ENCODE measurements at places on chromosomes 2 and 18.

DNA sequence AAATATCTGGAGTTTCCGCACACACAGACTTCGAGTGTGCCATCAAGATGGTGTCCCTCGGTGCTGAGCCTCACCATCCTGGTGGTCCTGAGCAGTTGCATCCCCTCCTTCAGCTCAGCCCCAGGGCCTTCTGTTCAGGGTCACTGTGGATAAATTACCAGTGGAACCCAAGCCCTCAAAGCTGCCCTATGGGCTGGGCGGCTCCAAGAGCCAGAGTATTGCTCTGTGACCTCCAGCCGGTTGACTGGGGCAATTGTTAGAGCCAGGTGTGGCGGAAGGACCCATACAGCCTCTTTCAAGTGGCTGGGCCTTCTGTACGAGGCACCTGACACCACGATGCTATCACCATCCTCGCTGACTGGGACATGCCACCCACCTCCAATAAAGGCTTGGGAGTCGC is 215.5 kb downstream of the GBX2 start:
- no peak for DNase-seq

GRCh38 chr2:71428472-71429383 is 24.6 kb upstream of the DYSF start:
- no peak for DNase-seq

DNA sequence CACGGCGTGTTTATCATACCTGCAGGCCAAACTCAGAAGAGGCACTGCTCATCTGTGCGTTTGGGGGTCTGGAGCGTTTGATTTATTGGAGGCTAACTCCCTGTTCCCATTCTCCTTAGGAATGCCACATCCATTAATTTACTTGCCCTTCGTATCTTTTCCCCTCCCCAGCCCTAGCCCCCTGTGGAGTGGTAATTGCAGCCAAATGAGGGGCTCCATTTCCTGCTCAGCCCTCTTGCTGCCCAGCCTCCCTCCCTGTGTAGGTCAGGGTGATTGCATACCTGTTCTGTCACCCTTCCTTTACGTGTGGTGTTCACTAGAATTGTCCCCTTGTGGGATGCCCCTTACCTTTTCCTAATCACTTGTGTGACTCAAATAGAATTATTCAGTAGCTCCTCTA is 120.4 kb downstream of the MAP3K20 start:
- peak; percentile 45 for DNase-seq

DNA sequence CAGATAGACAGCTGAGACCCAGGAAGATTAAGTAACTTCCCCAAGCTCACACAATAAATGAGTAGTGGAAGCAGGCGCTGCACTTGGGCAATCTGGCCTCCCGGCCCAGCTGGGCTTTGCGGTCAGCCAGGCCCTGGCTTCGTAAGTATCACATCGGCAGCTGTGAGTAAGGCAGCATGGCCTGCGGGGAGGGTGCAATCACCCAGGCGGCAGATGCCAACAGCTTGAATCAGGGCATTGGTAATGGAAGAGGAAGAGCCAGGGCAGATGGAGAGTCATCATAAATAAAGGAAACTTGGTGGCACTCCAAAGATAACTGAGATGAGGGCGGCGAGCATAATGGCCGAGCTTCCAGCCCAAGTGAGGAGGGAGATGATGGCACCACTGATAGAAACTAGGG is 217.9 kb upstream of the PID1 start:
- no peak for DNase-seq

- no peak for DNase-seq
These were observed 15.1 kb downstream of the SPTBN1 start for GRCh38 chr2:54471221-54471711.

DNA sequence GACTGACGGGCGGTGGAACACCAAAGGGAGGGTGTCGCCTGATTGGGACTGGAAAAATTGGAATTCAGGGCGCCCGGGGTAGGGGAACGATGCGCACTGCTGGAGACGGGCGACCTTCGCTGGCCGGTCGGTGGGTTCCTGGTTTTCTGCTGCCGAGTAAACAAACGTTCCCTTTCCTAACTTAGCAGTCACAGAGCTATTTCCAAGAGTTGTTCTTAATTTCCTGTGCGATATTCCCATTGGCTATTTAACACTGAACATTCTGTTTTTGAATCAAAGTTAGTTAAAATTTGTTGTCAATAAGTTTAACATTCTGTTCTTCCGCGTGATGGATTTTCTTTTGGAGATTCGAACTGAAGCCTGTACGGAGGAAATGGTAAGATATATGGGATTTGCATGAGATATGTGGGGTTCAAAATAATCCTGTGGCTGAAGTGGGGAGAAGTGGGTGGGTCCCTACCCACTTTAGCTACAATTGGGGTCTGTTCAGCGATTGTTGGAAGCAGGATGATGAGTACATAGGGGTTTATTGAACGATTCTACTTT is 862 bp downstream of the C18orf54 start:
- no peak for DNase-seq

DNA sequence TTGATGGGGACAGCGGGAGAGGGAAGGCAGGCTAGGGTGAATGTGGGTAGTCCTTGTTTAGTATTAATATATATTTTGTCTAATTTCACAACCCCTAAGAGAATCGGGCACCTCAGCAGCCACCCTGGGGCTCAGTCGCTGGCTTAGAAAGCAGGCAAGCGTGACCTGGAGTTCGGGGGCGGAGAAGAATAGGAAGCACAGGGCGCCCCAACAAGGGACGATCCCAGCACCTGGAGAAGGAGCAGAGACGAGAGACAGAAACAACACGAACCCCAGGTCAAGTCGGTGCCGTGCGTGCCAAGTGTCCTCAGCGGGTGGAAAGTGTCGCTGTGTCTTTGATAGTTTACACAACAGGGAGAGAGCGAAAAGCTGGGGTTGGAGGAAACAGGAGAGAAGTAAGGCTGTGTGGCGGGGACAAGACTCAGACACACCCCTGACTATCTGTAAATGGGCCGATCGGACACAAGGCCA is 95.4 kb downstream of the NFATC1 start:
- no peak for DNase-seq

GRCh38 chr18:56238576-56238975 is 399.8 kb downstream of the TXNL1 start:
- DNase-seq: no peak

DNA sequence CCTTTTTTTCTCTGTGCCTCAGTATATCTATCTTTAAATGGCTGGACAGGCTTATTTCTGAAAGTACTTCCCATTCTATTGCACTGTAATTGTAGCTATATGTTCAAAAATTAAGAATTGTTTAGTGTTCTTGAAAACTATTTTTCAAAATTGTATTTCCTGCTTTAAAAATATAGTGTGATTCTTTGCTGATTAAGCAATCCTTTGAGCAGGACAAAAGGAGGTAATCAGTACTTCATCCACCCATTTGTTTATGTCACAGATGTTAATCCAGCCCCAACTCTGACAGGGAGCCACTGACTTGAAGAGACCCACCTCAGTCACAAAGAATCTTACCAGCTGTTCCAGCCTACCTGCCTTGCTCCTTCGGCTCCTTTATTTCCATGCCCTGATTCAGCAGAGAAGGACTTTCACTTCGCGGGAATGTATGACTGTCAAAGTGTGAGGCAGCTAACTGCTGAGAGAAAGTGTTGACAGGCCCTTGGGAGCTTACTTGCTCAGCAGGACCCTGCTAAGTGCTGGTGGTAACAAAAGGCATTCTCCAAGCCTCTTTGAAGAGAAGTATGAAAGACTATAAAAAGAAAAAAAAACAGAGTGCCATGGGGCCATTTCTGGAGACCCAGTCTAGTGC is 393.3 kb upstream of the CYRIA start:
- peak; percentile 28 for DNase-seq

- DNase-seq: no peak
These were observed 692.1 kb upstream of the CELF4 start for GRCh38 chr18:38257661-38258060.

DNA sequence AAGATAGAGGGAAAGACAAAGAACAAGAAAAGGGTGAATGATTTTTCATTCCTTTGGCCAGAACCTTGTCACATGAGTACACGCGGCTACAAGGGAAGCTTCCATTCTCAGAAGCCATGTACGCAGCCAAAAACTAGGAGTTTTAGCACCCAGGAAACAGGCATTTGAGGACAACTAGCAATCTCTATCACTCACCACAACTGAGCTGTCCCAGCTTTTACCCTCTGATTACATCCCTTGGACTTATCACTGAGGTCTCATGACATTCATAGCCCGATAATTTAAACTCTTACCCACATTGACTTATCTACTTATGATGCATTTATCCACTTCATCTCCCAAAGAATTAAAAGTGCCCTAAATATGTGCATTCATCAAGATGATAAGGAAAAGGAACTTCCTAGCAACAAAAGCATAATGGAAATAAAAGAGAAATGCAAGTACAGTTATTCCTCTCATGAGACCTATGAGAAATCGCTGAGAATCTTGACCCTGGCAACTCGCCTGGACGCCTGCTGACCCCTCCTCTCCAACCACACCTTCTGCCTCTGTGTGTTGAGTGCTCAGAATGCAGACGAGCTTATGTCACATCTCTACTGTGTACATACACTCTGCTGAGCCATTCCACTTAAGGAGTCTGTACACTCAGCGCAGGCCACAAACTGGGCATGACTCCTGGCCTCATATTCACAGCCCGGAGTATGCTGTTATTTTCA is 28.7 kb upstream of the MFSD6 start:
- no peak for DNase-seq

DNA sequence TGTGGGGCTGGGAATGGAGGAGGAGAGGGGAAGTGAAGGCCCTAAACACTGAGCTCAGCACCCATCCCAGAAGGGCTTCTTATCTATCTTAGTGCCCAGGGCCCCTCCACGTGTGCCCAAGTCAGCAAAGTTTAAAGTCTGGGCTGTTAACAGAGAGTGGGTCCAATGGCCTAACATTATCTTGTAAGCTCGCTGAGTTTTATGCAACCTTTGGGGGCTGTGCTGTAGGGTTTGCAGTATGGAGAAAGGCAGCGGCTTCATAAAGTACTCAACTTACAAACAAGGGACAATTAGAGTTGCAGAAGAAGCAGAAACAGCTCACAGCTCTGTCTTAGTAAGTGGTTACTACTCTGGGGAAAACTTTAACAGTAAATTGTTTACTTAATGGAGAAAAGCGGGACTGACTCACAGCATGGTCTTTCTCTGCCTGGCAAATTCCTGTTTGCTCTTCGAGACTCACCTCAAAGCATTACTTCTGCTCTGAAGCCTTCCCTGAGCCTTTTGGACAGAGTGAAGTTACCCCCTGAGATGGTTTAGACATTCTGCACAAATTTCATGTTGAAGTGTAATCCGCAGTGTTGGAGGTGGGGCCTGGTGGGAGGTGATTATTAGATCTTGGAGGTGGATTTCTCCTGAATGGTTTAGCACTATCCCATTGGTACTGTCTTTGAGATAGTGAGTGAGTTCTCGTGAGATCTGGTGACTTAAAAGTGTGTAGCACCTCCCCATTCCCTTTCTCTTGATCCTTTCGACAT is 9.0 kb downstream of the ENOSF1 start:
- DNase-seq: no peak

GRCh38 chr2:224551693-224552092 is 33.5 kb downstream of the CUL3 start:
- DNase-seq: no peak

GRCh38 chr2:7070483-7070882 is 153.3 kb downstream of the RNF144A start:
- DNase-seq: no peak

GRCh38 chr2:118274841-118275510 is 186.7 kb downstream of the INSIG2 start:
- no peak for DNase-seq

GRCh38 chr2:26772064-26773001 is 8.2 kb downstream of the SLC35F6 start:
- no peak for DNase-seq

- no peak for DNase-seq
These were observed 163.3 kb upstream of the CDH7 start for GRCh38 chr18:65587491-65587890.

DNA sequence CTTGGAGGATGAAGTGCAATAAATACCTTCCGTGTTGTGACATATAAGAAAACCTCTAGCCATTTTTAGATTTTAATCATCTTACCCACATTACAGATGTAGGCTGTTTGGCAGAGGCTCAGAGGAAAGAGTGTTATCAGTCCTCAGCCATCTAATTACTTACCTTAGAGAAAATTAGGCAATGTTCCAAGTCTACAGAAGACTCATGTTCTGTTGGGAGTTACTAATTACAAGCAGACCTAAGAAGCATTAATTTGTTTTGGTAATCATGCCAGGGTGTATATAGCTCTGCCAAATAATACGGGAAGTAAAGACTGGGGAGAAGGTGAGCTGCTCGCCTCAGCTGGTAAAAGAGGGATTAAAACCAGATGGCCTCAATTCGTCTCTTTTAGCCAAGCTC is 125.8 kb upstream of the PGAP1 start:
- no peak for DNase-seq

GRCh38 chr18:78566065-78566464 is 413.6 kb upstream of the SALL3 start:
- DNase-seq: no peak

DNA sequence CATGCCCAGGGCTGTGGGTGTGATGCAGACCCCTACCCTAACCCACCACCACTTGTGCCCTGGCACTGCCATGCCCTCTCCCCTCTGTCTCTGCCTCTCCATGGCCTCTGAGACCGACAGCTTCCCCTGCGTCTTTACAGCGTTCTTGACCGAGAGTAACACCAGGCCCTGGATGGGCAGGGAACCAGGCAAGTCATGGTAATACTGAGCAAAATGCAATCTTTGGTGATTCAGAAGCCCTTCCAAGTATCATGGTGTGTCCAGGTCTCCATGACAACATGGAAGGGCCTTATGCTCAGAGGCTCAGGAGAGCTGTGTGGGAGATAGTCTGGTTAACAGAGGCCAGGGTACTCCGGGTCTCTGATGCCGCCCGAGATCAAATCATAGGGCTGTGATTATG is 176.1 kb downstream of the KLHL29 start:
- no peak for DNase-seq

DNA sequence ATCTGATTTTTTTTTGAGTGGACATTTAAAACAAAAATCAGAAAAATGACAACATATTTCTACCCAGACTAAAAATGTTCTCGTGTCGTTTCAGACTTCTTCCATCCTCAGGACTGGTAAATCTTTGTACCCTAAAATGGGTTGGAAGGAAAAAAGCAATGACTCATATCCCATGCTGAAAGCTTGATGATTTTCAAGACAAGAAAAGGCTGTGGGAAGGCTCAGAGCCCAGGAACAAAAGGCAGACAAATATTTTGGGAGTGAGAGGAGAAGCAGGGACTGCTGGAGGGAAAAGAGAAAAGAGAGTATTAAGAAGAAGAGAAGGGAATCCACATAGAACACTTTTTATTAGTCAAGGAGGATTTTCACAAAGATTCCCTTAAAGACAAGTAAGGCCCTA is 77.1 kb upstream of the CTAGE1 start:
- DNase-seq: no peak

DNA sequence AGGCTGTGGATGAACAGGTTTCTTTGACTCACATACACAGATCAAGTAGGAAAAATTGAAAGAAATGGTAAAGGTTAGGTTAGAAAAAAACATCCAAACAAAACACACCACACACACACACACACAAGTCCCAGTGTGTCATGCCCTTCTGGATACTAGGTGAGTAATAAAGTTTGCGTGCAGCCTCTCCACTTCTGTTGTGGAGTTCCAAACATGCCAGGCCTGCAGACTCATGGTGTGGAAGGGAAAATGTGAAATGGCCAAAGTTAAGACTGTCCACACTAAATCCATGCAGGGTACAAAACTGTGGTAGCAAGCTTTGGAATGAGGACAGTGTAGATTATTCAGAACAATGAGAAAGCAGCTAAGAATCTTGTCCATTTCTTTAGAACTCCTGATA is 114.6 kb downstream of the IKZF2 start:
- no peak for DNase-seq
